ENCODE measurements at places on chromosomes 7 and 10. TPM values are rescaled to one million over a fixed set of nuclear protein-coding genes. Genes with fewer than 3 reads are reported as not detected.

Gene RAB19
- total RNA-seq = not detected

Gene UPK3B
- total RNA-seq = not detected

Gene SFTPD
- total RNA-seq = not detected

Gene MYL10
- not detected for total RNA-seq

Gene PCGF5
- 22.5 TPM for total RNA-seq

Gene C7orf33
- not detected for total RNA-seq

Gene PNLIPRP1
- not detected for total RNA-seq

Gene ZNRF2
- 6.5 TPM for total RNA-seq

Gene PIK3CG
- not detected for total RNA-seq

Gene PRF1
- not detected for total RNA-seq

Gene CLRN3
- not detected for total RNA-seq

Gene PARP12
- 13.5 TPM for total RNA-seq

Gene TMEM106B
- 61.8 TPM for total RNA-seq

Gene ANK3
- 4.5 TPM for total RNA-seq

Gene ANKRD1
- 2.6 TPM for total RNA-seq

Gene SLF2
- total RNA-seq = 37.5 TPM

Gene SKIDA1
- 0.99 TPM for total RNA-seq

Gene TMEM140
- total RNA-seq = 14.1 TPM

Gene ELFN1
- 7.6 TPM for total RNA-seq

Gene BMI1
- total RNA-seq = 58.4 TPM

Gene GJD4
- not detected for total RNA-seq

Gene CHRM2
- total RNA-seq = 1.7 TPM

Gene CPN1
- not detected for total RNA-seq

Gene LGI1
- total RNA-seq = 0.33 TPM

Gene TMEM72
- not detected for total RNA-seq

Measured in smooth muscle cell of trachea (primary cell).